Endodermal cell (in vitro differentiated cells): ENCODE measurements at places on chromosomes 4 and X.

DNA sequence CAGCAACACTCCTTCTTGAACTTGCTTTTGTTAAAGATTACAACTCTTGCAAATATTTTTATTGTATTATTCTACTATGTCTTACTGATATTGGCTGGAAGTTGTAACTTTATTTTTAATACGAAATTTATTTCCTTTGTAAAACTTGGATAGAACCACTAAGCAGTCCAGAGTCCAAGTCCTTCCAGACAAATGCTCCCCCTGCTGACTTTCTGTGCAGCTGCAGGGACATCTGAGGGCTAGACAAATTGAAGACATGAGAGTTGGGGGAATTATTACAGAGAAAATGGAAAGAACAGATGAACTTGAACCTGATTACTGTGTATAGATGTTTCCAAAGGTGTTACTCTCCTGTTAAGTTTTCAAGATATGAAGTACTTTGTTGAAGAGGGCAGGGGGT, 238.8 kb downstream of the GRIA3 start:
- peak; percentile 51 for DNase-seq

DNA sequence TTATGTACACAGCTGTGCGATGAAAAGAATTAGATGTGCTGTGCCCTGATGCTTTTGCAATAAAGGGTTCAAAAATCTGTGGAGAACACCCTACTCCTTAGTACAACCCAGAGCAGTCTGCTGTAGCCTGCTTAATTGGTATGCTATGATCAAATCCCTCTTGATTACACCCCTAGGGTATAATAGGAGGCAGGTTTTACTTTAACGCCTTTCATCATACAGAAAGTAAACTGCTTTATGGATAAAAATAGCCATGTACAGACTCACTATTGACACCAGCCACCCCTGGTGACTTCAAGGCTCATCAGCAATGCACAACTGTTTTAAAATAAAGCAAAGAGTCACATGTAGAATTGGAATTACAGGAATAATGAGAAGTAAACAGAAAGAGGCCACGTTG, 315.3 kb downstream of the DMD start:
- no peak for DNase-seq

DNA sequence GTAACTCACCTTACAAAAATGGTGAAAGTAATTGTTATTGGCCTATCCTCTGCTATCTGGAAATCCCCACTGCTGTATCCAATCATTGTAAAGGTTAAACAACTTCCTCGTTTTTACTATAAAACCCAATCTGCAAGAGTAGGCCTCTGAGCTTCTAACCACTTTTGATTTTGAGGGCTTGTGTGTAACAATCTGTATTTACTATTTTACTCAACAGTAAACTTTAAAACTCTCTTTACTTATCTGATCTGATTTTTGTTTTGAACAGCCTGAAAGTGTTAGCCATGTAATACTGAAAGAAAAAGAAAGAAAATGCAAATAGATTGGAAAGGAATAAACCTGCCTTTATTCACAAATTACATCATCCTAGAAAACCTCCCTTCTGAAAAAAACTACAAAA, 63.1 kb downstream of the SLC10A7 start:
- DNase-seq: no peak

- no peak for DNase-seq
These were observed 131.9 kb upstream of the SMIM31 start for GRCh38 chr4:164621886-164622521.

DNA sequence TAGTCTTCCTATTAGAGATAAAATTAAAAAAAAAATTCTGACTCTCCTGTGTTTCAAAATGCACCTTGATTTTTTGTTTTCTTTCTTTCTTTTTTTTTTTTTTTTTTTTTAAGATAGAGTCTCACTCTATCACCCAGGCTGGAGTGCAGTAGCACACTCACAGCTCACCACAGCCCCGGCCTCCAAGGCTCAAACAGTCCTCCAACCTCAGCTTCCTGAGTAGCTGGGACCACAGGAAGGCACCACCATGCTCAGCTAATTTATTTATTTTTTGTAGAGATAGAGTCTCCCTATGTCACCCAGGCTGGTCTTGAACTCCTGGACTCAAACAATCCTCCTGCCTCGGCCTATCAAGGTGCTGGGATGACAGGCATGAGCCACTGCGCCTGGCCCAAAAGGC, 41.1 kb upstream of the TMEM184C start:
- DNase-seq: no peak

DNA sequence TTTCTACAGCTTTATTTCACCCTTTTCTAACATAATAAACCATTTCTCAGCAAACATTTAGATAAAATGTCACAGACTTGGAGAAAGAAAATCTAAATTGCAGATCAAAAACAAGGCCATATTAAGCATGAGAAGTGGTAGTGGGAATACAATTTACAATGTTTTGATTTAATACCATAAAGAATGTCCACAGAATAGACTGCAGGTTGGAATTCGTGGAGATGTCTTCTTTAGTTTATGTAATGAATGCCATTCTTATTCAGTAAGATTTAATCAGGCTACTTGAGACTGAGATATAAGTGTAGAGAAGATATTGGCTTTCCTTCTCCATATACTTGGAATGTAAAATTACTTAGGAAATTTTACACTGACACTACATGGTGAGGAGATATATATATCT, 91.9 kb upstream of the ZFP42 start:
- DNase-seq: no peak

GRCh38 chr4:122612540-122612939, 8.3 kb downstream of the IL21 start:
- no peak for DNase-seq

DNA sequence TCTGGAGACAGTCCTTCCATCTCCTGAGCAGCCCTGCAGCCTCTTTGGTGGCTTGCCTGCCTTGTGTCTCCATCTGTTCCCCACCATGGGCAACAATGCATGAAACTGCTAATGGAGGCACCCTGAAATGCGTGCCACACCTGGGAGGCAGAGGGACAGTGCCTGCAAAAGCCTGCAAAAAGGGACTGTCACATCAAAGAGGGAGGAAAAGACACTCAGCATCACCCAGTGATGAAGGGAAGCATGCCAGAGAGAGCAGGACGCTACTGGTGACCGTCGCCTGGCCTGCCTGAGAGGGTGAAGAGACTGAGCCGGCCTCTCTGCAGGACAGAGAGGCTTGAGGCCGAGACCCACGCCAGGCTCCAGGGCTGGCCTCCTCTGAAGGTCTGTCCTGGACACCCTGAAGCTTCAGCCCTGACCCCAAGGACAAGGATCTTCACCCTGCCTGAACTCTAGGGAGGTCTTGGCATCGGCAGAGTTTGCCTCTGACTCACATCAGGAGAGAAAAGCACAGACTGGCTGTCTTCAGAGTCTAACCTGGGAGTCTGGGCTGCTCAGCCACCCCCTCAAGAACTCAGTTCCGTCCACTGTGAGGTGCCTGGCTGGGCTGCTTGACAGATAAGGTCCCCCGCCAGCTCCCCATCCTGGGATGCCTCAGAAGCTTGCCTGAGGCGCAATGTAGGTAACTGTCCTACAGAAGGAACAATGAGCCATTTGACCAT, 8.1 kb downstream of the ACSL1 start:
- DNase-seq: no peak

- no peak for DNase-seq
These were observed 6.5 kb upstream of the SHISA3 start for GRCh38 chr4:42390622-42391354.

GRCh38 chr4:786861-787300, 39.0 kb downstream of the CPLX1 start:
- DNase-seq: peak; percentile 59

DNA sequence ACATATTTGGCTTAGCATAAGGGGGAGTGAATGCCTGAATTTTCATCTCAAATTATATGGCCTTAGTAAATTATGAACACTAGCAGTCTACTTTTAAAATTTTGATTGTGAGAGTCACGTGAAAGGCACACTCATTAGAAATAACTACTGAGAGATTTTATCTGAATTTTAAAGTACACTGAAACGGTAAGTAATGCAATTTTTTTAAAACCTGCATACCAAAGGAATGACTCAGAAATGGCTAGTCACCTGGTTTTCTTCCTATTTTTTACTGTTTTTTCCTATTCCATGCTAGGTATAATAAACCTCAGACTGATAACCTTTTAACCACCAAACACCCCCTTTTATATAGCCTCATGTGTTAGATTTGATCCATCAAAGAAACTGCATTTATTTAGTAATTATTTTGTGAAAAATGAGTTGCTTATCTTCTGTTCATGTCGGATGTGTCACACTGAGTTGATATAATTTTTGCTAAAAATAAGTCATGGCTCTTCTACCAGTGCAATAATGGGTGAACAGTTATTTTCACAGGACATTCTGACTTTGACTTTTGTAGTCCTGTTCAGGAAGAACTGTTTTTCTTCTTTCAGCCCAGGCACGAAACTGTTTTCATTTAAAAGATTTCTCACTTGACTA, 40.4 kb downstream of the CPEB2 start:
- no peak for DNase-seq

DNA sequence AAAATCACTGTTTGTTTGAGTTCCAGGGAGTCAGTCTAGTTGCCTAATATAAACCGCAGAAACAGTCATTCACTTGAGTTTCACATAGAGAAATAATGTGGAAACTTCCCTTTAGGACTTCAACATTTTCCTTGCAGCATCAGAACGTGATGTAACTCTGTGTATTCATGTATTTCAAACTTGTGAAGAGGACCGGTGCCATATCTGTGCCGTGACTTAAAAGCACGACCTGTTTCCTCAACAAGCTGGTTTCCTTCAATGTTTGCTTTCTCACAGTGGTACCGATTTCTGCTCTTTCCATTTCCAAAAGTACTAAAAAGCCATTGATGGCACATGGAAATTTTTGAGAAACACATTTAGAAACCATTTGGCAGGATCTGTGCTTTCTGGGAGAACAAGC, 166.6 kb upstream of the RAPGEF2 start:
- DNase-seq: no peak

- no peak for DNase-seq
These were observed 21.1 kb upstream of the HSFX4 start for GRCh38 chrX:149908308-149908707.

- no peak for DNase-seq
These were observed 135.5 kb downstream of the PTTG2 start for GRCh38 chr4:38095691-38096090.

DNA sequence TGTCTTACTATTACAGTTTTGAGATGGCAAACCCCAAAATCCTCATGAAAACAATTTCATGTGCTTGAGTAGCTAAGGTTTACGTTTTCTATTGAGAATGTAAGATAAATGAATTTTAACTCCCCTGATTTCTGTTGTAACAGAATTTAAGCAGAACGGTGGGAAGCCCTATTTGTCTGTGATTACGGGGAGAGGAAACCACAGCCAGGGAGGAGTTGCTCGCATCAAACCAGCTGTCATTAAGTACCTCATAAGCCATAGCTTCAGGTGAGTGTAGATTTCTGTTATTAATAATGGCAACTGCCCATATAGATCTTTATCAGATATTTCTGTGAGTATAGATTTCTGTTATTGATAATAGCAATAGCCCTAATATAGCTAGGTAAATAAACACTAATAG, 44.2 kb upstream of the RHOH start:
- no peak for DNase-seq
